NCI-H146 (cell line): ENCODE measurements at places on chromosomes 7 and 10.

DNA sequence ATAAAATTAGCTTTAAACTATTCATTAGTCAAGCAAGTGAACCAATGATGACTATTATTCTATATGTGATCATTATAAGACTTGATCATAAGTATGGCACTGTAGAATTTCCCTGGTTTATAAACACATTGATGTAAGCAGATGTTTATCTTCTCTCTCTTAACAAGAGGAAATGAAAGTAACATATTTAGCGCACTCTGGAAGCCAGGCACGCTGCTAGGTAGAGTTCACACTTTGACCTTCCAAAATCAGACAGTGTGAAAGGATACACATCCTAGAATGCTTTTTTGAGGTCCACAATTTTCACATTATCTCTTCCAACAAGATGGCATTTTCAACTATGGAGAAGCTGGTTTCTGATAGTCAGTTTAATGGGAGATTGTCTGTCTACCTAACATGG lies 529.4 kb upstream of the IGFBP3 start:
- no peak for DNase-seq

GRCh38 chr10:77638321-77639101 lies 903 bp upstream of the KCNMA1 start:
- DNase-seq: peak; percentile 73

GRCh38 chr10:69179089-69179742 lies 818 bp upstream of the SUPV3L1 start:
- no peak for DNase-seq

DNA sequence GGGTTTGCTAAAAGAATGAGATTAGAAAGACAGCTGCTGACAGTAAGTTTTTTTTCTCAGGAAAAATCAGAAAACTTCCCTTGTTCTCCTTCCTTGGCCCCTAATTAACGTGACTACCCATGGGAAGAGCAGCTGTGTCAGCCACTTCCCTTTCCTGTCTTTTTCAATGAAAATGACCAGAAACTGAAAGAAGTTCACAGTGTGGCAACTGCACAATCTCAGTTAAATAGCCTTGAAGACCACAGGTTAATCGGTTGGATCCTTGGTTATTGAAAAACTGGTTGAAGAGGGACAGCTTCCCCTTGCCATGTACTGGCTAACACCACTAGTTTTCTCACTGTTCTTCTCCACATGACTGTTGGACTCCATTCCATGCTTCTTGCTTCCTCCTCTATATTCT lies 148.8 kb upstream of the AGR3 start:
- DNase-seq: no peak

GRCh38 chr10:132186488-132187429 lies at the start of gene DPYSL4:
Gene DPYSL4, plus strand, starts transcription at chr10:132186948. Its CDS starts 116 bp downstream, at chr10:132187064.
- DNase-seq: peak; percentile 71

- no peak for DNase-seq
Measured at GRCh38 chr10:91907914-91908336, 1.4 kb downstream of the FGFBP3 start.

DNA sequence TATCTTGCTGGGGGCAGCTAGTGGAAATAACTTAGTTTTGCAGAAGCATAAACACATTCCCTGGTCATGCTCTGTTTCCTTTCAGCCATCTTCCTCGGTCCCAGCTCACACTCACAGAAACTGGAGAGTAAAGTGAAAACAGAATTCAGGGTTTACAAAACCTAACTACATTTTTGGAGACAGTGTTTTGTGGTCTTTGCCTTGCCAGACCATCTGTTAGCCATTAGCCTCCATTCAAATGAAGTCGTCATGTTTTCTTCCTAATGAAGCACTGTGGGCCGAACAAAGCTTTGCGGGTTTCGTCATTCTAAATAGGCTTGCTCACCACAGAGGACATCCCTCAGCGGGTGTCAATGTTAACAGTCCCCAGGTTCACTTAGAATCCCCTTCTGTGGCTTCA lies 214.6 kb upstream of the TMEM72 start:
- DNase-seq: no peak
